ENCODE measurements at places on chromosomes 5 and 9. TPM values are rescaled to one million over a fixed set of nuclear protein-coding genes. Genes with fewer than 3 reads are reported as not detected.

Gene OBP2B
- total RNA-seq, result not detected

Gene SHOC1
- total RNA-seq, result not detected

Gene C9orf153
- total RNA-seq, result not detected

Gene PCDHB8
- total RNA-seq, result 0.34 TPM

Gene GKAP1
- 2.7 TPM for total RNA-seq

Gene SLC36A3
- total RNA-seq, result not detected

Gene OR1J2
- not detected for total RNA-seq

Gene PTPRD
- total RNA-seq, result 25.8 TPM

Gene SLC6A3
- not detected for total RNA-seq

GRCh38 chr9:87309236-87309635 lies 188.4 kb upstream of the DAPK1 start:
- DNase-seq, result no peak

GRCh38 chr9:129276486-129277230 lies 98.6 kb upstream of the IER5L start:
- no peak for DNase-seq

- no peak for DNase-seq
These were observed 20.2 kb upstream of the NREP start for GRCh38 chr5:111776913-111777781.

GRCh38 chr9:79026316-79026715 lies 545.4 kb upstream of the TLE4 start:
- peak; percentile 7 for DNase-seq

DNA sequence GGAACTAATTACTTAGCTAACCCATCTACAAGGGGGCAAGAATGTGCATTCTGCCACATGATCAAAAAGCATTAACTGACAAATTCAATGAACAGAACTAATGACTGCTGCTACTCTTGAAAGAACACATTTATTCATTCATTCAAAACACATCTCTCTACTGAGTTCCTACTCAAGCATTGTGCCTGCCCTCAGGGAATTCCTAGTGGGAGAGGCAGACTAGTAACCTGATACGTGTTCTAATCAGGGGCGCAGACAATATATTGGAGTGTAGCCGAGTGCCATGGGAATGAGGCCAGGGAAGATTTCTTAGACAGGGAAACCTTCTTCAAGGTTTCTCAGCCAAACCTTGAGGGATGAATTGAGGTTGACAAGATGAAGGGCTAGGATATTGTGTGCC lies 56.7 kb upstream of the PAPPA start:
- DNase-seq, result no peak

- DNase-seq, result no peak
These were observed 64.7 kb downstream of the RXRA start for GRCh38 chr9:134390947-134391318.

DNA sequence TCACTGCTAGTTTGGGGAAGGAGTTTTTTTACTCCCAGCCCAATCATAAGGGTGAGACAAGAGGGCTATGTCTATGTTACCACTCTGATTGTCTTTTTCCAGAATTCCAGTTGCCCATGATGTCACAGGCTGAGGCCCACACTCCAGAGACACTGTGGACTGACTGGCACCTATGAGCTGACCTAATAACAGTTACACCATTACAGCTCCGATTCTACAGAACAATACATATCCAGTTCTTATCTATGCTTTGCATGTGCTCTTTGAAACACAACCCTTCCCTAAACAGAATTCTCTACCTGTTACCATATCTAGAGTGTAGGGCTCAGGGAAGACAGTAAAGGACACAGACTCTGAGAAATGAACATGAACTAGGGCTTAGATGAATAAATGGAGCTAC lies 45.7 kb upstream of the ALDOB start:
- DNase-seq, result no peak

GRCh38 chr5:118479285-118479684 lies 509.1 kb downstream of the DTWD2 start:
- DNase-seq, result no peak

DNA sequence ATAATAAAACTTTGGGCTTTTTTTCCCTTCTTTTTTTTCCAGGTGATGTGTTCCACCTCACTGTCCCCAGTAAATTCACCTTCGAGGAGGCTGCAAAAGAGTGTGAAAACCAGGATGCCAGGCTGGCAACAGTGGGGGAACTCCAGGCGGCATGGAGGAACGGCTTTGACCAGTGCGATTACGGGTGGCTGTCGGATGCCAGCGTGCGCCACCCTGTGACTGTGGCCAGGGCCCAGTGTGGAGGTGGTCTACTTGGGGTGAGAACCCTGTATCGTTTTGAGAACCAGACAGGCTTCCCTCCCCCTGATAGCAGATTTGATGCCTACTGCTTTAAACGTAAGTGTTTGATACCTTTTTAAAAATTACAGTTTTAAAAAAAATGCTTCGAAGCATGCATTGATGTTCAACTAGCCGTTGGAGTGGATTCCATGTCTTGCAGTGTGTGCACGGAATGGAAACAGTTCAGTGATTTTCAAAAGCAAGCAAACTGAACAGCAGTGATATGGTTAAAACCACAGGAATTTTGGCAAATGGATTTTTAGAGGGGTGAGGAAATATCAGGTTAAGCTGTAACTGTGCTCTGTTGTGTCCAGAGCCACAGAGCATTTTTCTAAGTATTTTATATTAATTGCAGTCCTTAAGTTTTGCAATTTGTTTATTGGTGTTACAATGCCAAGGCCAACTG lies 40.7 kb downstream of the VCAN start:
- peak; percentile 53 for DNase-seq

DNA sequence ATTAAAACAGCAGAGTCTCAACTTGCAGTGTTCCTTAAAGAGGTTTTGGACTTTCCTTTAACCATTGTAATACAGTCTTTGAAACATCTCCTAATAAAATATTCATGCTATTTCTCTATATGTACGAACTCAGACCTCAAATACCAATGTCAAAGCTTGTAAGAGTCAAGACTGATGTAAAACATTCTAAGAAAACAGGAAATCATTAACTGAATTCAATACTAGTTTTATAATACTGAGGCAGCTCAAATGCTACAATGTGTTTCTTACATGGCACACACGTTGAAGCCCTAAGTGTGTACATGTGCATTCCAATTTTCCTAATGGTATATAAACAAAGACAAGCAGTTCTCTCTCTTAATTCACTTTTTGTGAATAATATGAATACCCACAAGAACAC lies 11.6 kb downstream of the PSIP1 start:
- no peak for DNase-seq

DNA sequence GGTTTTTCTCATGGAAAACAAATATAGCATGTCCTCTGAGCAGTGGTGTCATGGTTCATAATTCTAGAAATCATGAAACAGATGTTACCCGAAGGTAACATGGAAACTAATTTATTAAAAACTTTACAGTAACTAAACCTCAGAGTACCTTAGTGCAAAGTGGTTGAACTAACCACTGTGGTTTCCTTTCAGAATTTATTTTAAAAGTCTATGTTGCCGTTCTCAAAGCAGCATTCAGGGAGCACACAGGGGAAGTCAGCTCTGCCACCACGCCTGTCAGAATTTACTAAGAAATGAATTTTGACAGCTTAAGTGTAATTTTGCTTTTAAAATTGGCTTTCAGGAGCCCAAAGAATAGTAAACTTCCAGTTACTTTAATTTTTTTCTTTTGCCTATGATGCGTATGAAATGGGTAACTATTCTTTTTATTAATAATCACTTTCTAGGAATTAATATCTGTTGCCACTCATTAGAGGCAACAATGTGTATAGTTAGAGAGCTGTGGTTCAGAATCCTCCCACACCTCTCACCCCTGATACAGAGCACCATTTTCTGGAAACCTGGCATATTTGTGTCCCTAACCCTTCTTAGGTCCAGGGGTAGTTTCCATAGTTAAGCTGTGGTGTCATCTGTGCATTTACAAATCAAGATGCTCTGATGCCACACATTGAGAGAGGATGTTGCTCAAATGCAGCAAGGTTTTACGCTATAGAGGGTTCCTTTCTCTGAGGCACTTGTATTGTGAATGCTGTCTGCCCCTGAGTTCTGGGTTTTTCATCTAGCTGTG lies 202.6 kb downstream of the ZSWIM6 start:
- no peak for DNase-seq

- peak; percentile 39 for DNase-seq
These were observed 38.9 kb downstream of the ACO1 start for GRCh38 chr9:32423371-32423770.

DNA sequence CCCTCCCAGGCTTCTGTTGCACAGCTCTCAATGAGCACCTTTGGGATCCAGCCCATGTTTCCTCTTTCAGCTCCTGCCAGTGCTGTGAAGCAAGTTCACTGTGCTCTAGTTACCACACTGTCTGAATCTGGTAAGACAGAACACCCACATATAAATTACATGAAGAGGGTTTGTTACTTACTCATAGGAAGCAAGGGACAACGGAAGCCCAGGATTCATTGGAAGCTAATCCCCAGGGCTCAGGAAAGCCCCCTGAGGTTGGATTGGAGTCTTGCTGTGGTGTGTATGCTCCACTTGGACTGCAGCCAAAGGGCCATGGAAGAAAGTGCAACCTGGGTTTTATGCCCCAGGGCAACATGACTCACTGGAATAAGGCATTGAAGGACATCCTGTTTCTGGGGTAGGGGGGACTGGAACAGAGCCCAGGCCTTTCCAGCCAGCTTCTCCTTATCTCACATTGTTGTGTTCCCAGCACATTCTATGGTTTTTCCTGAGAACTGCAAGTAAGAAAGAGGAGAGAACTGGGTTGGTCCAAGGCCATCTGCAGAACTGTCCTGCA lies 15.6 kb upstream of the CLK4 start:
- peak; percentile 48 for DNase-seq

- DNase-seq, result peak; percentile 84
These were observed 16.5 kb downstream of the AGXT2 start for GRCh38 chr5:35031276-35031675.

DNA sequence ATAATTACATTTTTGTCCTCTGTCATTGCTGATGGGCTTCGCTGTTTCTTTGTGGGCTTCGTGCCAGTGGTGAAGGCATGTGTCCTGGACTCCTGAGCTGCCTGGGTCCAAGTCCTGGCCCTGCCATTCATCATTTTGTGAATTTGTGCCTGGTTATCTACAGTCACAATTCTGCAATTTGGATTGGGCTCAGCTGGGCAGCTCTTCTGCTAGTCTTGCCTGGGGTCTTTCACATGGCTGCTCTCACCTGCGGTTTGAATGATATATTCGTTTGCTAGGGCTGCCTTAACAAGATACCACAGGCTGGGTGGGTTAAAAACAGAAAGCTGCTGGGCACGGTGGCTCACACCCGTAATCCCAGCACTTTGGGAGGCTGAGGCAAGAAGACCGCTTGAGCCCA lies 192.7 kb upstream of the IER5L start:
- no peak for DNase-seq

DNA sequence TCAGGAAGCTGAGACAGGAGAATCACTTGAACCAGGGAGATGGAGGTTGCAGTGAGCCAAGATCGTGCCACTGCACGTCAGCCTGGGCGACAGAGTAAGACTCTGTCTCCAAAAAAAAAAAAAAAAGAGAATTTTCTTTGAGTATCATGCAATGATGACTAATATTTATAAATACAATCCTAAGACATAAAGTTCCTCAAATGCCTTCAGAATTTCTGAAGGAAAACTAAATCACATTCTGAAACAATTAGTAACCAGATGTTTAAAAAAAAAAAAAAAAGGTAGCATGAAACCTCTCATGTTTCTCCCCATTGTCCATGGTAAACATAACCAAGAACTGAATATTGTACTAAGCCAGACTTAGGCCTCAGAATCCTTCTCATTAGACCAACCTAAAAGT lies 23.1 kb downstream of the MLLT3 start:
- DNase-seq, result no peak

DNA sequence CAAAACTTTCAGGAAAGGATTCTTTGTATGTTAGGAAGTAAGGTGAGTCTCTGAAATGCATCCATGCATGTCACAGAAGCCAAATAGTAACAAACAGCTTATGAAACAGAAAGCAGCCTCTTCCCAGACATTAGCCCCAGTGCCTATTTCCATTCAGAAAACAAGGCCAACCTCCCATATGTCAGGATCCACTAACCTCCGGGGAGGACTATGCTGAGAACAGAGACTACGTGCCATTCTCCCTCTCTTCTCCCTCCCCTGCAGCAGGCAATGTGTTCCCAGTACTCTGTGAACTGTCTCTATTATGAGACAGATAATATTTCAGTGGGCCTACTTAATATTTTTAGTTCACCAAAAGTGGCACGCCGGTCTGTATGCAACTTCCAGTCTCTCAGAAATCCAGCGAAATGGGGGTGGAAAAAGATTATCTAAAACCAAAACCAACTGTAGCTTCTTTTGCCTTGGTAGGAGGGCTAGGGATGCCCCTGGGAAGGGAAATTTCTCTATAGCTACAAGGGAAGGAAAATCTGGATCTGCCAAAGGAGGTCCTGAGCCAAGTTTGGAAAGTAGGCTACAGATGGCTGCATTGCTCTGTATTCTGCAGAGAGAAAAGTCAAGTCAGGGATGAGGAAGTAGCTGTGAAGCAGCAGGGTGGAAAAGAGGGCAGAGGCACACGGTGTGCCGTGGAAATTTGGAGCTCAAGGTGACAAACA lies 42.0 kb downstream of the VLDLR start:
- DNase-seq, result no peak

DNA sequence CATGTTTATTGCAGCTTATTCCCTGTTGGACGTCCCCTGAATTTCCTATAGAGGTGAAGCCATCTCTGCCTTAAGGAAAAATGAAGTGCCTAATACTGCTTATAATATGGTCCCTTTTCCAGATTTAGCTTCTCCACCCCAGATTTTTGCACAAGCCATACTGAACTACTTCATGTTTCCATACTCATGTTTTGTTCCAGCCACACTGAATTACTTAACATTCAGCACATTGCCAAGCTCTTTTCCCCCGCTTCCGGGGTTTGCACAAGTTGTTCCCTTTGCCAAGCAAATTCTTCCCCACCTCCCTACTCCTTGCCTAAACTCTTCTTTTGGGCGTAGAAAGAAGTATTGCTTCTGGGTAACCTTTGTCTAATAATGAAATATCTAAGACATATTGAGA lies 1.7 kb upstream of the CNTRL start:
- no peak for DNase-seq

DNA sequence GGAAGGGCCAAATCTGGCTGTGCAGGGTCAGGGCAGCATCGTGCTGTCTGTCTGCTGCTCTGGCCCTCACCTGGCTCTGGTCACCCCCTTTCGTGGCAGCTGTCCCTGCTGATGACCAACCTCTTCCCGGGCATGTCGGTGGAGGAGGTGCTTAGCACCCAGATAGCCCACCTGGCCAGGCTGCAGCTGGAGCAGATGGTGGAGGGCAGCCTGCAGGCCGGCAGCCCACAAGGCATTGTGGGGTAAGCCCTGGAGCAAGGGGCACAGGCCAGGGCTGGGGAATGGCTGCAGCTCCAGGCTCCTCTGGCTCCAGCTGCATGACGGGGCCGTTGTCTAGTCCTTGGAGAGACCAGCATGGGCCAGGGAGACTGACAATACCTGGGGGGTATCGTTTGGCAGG lies 8.2 kb downstream of the TOR2A start:
- no peak for DNase-seq

GRCh38 chr5:7897014-7897600 lies 28.2 kb downstream of the MTRR start:
- DNase-seq, result no peak
